ENCODE measurements at places on chromosomes 6 and 20.

DNA sequence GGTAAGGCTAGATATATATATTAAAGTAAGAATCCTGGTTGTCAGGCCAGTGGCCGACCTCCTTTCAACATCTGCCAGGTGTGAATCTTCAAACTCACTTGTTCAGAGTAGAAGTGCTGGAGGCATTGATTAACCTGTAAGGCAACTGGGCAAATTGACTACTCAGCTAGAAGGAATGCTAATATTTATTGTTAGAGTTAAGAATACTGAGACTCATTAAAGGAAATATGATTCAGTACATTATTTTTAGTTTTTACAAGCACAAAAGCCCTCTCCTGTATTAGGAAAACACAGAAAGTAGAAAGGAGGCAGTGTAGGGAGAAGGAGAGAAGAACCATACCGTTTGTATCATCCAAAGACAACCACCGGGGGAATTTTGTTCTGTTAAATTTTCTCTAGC, 53.5 kb downstream of the RIPOR2 start:
- DNase-seq: no peak

- no peak for DNase-seq
Measured at GRCh38 chr6:135182071-135183001, 1.2 kb downstream of the MYB start.

GRCh38 chr6:16904957-16905356, 143.7 kb upstream of the ATXN1 start:
- no peak for DNase-seq

DNA sequence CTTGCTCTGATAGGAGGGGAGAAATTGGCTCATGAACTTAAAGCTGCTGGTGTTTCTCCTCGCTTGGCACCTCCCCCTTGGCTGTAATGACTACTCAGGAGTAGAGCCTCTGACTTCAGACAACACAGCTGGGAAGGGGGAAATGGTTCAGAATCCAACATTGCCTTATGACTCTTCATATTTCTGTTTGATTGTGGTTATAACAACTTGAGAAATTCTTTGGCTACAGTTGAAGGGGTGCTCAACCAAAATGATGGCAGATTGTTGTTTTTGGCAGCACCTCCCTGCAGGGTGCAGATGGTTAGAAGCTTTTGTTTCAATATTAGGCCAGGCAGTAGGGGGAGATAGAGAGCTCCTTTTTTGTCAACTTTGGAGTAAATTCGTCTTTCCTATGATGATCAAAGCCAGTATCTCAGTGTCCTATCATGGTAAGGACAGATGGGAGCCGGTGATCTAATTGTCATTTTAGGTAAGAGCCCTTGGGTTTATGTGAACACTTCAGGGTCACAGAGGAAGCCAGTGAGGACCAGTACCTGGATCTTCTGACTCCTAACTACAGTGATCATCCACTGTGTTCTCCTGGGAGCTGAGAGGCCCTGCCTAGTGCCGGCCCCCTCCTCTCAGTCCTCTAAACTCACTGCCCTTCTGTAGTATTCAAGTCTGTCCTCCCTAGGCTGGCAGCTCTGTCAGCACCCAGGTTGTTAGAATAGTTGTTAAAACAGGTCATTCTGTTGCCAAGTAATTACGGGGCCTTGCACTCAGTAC, 39.9 kb downstream of the RPRD1B start:
- DNase-seq: no peak

- no peak for DNase-seq
Measured at GRCh38 chr6:42279966-42280629, 62.4 kb upstream of the MRPS10 start.

DNA sequence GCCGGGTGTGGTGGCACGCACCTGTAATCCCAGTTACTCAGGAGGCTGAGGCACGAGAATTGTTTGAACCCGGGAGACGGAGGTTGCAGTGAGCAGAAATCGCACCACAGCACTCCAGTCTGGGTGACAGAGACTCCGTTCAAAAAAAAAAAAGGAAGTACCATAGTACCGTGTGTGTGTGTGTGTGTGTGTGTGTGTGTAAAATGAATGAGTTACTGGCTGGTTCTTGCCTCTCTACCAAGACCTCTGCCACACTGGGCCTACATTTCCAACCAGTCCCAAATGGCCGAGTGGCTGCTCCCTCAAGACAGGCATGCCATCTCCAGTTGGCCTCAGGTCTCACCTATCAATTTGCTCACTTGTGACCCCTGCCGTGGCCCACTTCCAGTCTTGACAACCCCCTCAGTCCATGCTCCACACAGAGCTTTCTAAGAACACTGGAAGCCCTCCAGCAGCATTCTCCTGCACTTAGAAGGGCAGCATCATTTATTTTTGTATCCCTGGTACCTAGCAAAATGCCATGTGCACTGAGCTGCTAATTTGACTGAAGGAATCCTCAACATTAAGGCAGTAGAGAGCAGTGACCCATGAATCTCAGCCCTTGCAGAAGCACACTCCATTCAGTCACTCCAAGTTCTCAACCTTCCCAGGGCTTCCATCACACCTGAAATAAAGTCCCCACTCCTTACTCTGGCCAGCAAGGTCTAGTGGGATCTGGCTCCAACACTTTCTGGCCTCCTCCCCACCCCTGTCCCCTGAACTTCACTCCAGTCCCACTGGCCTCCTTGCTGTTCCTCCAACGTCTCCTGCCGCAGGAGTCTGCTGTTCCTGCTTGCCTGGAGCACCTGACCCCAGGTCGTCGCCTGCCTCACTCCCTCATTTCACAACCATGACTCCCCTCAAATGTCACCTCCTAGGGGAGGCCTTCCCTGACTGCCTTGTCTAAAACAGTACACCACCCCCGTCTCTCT, 29.9 kb downstream of the COX4I2 start:
- no peak for DNase-seq

DNA sequence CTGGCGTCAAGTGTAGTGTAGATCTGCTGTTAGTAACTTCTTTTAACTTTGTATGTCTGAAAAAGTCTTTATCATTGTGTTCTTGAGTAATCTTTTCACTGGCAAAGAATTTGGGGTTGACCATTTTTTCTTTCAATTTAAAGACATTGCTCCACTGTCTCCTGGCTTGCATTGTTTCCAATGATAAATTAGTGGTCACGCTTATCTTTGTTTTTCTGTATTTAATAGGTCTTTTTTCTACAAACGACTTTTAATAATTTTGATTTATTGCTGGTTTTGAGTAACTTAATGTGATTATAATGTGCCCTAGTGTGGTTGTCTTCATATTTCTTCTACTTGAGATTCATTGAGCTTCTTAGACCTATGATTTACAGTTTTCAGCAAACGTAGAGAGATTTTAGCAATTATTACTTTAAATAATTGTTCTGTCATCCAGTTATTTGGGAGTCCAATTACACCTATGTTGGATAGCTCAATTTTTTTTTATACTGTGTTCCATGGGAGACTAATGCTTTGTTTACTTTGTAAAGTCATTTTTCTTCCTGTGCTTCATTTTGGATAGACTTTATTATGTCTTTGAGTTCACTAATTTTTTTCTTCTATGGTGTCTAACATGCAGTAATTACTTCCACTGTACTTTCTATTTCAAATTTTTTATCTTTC, 38.3 kb upstream of the HEY2 start:
- no peak for DNase-seq

- DNase-seq: no peak
Measured at GRCh38 chr6:5138995-5139827, 54.1 kb downstream of the PPP1R3G start.

GRCh38 chr20:982754-983153, 19.4 kb downstream of the RSPO4 start:
- DNase-seq: no peak

GRCh38 chr6:129730477-129731165, 20.6 kb upstream of the ARHGAP18 start:
- DNase-seq: no peak

DNA sequence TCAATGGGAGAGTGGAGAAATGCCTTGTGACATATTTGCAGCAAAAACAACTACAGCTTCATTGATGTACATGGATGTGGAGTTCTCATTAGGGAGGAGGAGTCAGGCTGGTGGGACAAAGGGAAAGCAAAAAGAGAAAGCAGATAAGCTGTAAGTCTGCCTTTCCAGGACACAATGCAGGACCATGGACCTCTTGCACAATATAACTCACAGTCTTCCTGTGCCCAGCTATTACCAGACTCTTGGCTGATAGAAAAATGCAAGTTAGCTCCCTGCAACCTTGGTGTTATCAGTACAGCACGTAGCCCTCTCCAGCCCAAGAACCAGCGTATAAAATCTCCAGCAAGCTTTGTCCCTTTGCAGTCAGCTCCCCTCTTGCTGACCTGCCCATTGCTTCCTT, 232.3 kb downstream of the NFATC2 start:
- DNase-seq: no peak

- no peak for DNase-seq
Measured at GRCh38 chr6:133612459-133612858, 276.5 kb upstream of the TCF21 start.

GRCh38 chr20:59585714-59586409, 18.5 kb upstream of the PHACTR3 start:
- DNase-seq: no peak

GRCh38 chr20:59814840-59815340, 118.5 kb downstream of the SYCP2 start:
- no peak for DNase-seq

GRCh38 chr6:170034294-170034693, 256.6 kb downstream of the DLL1 start:
- DNase-seq: no peak

GRCh38 chr6:63440057-63440456, 120.3 kb upstream of the LGSN start:
- no peak for DNase-seq

GRCh38 chr20:17158701-17159100, 68.1 kb upstream of the PCSK2 start:
- DNase-seq: no peak

GRCh38 chr6:48222241-48222640, 111.2 kb upstream of the PTCHD4 start:
- DNase-seq: no peak

GRCh38 chr6:155530219-155530834, 74.7 kb upstream of the NOX3 start:
- no peak for DNase-seq

GRCh38 chr6:161436106-161436876, 162.4 kb upstream of the AGPAT4 start:
- DNase-seq: no peak

DNA sequence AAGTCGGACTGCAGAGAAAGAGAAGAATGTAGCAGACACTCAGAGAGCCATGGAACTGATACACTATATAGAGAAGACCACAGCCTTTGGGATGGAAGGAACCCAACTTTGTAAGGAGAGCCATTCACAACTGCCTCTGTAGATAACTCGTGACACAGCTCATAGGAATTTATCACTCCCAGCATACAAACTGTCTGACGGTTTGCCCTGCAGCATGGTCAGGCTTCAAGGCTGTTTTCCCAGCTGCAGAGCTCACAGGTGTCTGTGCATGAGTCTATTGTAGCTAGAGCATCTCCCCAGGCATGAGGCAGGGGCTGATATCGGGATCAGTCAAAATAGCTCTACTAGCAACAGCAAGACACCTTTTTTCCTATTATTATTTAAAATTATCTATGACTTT, 130.5 kb upstream of the DTNBP1 start:
- no peak for DNase-seq

DNA sequence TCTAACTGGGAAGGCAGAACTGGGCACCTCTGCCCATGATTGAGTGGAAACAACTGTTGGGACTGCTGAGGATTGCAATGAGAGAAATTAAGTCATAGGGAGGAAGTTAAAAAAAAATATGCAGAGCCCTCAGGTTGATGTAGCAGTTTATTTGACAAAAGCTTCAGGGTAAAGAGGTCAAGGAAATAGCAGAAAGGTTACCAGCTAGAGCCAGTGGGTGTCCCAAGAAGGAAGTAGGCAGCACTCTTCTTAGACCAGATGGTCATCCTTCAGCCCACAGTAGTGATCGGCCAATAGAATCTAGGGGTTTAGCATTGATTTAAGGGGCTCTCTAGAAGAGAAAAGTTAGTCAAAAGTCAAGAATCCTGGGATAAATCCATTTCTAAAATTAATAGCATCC, 21.7 kb upstream of the WFDC10A start:
- DNase-seq: no peak

- no peak for DNase-seq
Measured at GRCh38 chr6:148520109-148520841, 177.6 kb downstream of the SASH1 start.

- no peak for DNase-seq
Measured at GRCh38 chr6:90294008-90294511, 2.6 kb downstream of the BACH2 start.

GRCh38 chr6:11869672-11870340, 91.2 kb upstream of the ADTRP start:
- DNase-seq: no peak

- no peak for DNase-seq
Measured at GRCh38 chr6:51892750-51893149, 194.7 kb downstream of the PKHD1 start.

DNA sequence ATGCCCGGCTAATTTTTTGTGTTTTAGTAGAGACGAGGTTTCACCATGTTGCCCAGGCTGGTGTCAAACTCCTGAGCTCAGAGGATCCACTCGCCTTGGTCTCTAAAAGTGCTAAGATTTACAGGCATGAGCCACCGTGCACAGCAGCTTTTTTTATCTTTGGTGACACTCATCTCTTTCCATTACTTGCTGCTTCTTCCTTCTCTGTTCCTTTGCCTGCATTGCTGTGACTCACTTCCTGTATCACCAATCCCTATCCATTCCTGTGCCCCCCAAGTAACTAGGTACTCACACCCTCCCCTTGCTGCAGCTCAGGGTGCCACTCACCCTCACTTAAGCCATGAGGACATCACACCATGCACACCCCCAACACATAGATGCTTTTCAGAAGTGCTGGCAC, 24.6 kb downstream of the KHDC1L start:
- DNase-seq: no peak

DNA sequence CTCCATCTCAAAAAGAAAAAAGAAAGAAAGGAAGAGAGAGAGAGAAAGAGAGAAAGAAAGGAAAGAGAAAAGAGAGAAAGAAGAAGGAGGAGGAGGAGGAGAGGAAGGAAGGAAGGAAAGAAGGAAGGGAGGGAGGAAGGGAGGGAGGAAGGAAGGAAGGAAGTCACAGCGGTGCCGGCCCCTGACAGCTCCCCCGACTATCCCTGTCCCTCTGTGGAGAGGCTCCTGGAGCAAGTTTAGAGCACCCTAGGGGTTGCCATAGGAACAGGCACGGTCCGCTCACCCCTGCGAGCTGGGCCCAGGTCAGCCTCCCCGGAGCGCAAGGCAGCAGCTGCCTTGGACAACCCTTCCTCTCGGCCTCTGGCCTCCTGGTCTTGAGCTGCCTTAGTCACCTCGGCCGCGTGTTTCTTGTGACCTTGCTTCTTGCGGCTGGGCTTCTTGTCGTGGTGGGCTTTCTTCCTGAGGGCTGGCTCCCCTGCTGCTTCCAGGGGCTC, 6.8 kb downstream of the BNIP5 start:
- no peak for DNase-seq
